ENCODE measurements at places on chromosomes 2 and 18.

- no peak for DNase-seq
Measured at GRCh38 chr18:13011719-13012118, 20.6 kb downstream of the CEP192 start.

- no peak for DNase-seq
Measured at GRCh38 chr2:239917125-239917956, 107.8 kb downstream of the NDUFA10 start.

- DNase-seq: no peak
Measured at GRCh38 chr18:76445741-76446232, 49.3 kb downstream of the ZNF516 start.

DNA sequence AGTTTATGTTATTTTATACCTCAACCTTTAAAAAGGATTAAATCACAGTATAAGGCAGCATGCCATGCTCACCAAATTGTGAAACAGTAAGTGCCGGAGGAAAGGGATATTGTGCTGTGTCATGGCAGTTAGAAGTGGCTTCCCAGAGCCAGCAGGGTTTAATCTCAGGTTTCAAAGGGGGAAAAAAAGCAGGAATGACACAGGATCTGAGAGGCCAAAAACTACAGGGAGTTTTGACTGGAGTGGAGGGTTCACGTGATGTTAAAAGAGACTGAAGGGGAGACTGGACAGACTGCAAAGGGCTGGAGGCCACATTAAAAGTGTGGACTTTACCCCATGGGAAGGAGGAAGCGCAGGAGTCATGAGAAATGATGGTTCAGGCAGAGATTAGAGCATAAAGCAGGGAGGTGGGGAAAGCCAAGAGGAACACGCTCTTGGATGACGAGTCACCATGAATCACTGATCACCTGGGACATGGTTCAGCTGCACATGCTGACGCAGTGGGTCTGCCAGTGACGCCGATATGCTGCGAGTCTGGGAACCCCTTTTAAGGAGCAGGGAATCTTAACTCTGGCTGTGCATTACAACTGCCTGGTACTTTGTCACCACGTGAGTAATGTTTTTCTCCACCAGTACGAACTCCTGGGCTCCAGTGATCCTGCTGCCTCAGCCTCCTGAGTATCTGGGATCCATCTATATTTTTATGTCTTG lies 6.1 kb downstream of the CHMP1B start:
- peak; percentile 92 for DNase-seq

GRCh38 chr2:101795033-101795432 lies 97.5 kb downstream of the MAP4K4 start:
- DNase-seq: no peak

DNA sequence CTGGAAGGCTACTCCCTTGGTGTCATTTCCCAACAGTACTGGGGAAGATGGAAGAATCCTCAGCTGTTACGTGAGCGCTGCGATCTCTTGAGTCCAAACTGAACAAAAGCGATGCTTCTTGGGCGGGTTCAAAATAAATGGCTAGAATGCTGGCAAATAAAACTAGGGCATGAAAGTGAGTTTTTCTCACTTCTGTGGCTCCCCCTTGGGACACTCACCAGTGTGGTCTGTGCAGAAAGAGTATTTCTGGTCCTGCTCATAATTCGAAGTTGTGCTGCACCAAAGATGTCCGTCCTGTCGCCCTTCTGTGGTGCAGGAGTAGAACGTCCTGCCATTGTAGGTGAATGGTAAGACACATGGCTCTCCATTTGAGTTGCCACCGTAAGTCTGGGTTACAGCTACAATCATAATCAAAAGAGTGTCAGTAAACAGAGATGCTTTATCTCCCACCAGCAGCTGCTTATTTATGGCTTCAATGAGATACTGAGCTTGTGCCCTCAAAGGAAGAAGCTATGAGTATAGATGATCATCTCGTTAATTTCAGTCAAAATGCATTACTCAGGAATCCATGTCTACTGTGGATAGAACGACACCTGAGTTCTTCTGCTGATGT lies 11.8 kb downstream of the FN1 start:
- no peak for DNase-seq

GRCh38 chr2:145110668-145111356 lies 590.9 kb upstream of the ZEB2 start:
- DNase-seq: no peak

DNA sequence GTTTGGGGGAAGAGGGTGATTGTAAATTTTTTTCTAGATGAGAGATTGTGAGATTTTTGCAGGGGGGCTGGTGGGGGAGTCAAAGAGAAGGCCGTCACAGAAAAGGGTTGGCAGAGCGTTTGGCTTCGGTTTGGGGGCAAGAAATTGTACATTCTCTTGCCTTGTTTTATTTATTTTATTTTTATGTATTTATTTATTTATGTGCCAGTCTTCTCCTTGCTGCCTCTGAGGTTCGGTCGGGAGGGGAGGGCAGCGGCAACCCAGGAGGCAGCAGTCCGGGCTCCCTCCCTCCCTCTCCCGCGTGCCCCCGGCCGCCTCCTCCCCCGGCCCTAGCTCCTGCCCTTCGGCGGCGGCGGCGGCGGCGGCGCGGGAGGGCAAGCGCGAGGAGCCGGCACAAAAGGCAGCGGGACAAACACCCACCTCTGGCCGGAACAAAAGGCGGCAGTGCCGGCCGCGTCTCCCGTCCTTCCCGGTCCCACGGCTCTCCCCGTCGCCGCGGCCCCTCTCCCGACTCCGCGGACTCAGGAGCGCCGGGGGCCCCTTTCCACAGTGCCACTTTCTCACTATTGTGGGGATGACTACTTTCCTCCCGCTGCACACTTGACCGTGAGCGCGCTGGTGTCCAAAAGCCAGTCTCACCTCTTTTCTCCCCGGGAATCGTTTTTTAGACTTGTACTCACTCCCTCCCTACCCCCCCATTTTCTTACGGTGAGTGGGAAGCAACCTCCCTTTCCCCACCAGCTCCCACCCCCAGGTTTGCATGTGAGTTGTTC lies 1.2 kb downstream of the BCL11A start:
- DNase-seq: no peak

DNA sequence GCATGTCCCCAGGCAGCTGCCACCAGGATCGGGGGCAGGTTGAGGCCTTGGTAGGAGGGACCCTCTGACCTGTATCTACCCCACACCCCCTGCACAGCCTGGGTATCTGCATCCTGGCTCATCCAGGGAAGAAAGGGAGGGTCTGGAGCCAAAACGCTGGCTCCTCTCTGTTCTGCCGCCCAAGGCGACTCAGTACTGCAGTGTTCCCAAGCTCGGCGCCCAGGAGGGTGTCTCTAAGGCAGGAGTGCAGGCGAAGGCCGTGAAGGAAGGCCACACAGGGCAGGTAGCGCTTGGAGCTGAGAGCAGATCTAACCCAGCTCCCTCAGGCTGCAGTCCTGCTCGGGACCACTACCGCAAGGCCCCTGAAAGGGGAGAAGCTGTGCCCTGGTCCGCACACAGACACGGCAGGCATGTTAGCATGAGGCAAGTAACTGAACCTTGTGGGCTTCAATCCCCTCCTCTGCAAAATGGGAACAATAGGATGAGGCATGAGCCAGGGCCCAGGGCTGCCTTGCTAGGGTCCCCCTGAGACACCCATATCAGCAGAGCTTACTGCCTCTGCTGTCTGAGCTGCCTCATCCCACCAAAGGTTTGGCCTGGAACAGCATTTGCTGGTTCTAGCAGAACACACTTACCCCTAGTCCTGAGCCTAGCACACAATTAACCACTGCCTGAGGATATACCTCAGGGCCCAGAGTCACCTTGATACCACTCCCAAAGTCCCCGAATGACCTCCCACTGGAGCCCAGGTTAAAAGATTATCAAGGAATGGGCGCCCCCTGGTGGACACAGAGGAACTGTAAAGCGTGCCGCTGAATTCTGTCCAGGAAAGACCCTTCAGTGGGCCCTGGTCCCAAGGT lies 6.5 kb downstream of the PTMA start:
- DNase-seq: no peak

- DNase-seq: no peak
Measured at GRCh38 chr2:20725782-20726181, 58.8 kb downstream of the GDF7 start.
